ENCODE measurements at places on chromosomes 2 and 18.

DNA sequence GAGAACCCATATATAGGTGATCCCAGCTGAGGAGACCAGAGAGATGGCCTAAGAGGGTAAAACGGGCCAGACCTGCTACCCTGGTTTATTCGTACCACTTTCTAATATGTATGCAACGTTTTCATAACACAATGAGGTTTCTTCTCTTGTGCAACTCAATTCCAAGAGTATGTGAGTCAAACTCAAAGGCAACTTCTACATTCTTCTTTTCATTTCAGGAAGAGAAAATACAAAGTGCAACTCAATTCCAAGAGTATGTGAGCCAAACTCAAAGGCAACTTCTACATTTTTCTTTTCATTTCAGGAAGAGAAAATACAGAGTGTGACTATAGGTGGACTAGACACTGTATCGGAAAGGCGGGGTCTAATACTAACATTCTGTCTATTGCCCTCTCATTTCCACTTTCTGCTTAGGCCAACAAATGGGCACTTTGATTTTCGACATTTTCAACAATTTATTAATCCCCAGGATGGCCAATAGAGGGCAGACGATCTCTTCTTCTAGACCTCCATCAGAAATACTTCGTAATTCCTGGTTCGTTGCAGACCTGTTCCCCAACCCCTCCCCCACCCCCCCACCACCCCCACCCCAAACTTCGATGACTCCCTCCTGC lies 3.7 kb upstream of the CRIM1 start:
- no peak for DNase-seq

DNA sequence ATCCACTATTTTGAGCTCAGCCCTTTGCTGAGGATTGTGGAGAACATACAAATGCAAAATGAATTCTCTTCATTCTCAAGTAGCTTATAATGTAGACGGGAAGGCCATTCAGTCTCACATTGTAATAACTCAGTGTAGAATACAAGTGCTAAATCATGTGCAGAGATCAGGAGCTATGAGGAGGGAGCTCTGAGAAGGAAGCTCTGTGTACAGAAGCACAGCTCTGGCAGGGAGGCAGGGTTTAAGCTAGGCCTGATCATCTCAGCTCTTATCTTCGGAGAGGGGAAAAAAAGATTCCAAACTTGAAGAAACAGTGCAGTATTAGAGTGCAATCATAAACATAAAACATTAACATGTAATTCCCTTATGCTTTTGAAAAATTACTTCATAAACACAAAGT lies 291.1 kb upstream of the SKOR2 start:
- DNase-seq = no peak

GRCh38 chr2:53660886-53661285 lies 106.7 kb upstream of the CHAC2 start:
- no peak for DNase-seq

DNA sequence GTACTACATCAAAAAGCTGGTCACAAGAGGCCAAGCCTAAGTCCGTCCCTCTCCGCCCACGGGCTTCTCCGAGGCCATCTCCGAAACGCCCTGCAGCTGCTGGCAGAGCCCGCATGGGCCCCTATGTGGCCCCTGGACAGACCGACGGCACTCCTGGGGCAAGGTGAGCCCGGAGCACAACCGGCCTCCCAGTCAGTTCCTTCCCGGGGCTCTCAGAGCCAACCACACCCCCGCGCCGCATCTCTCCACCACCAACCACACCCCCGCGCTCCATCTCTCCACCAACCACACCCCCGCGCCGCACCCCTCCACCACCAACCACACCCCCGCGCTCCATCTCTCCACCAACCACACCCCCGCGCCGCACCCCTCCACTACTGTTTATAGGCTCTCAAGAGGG lies 93.5 kb downstream of the ZNF516 start:
- no peak for DNase-seq

GRCh38 chr2:43989545-43989944 lies 6.2 kb downstream of the LRPPRC start:
- DNase-seq = no peak

GRCh38 chr2:15189216-15189615 lies 371.9 kb downstream of the NBAS start:
- DNase-seq = no peak

DNA sequence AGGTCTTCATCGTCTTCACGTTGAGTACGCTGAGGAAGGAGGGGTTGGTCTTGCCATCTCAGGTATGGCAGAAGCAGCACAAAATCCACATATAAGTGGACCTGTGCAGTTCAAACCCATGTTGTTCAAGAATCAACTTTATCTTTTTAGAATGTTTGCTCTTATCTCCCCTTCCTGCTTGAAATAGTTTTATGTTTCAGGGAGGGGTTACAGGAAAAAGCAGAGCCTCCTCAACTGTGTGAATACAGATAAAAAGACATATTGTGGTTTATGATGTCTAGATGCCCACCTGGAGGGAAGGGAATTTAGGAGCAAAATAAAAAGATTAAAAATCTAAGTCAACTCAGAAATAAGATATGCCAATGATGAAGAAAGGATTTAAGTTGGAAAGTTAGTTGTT lies 75.9 kb downstream of the VRK2 start:
- DNase-seq = no peak
